ENCODE measurements at places on chromosomes 1 and 21.
A peak's percentile ranks its signal among the peaks of the same experiment; 100 is the strongest.

- DNase-seq, result no peak
Measured at GRCh38 chr1:21028520-21029145, 148.1 kb downstream of the EIF4G3 start.

DNA sequence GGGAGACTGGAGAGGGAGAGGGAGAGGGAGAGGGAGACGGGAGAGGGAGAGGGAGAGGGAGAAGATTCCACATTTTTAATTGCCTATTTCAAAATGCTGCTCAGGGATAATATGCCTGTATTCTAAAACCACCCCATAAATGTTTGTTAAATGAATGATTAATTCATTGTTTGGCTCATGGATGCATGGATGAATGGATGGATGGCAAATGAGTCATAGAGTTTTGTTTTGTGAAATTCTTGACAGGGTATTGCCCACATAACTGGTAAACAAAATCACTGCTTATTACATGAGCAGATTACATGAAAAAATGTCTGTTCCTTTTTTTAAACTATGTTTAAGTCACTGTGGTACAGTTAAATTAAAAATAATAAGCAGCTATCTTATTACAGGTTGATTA, 220.4 kb downstream of the ZP4 start:
- DNase-seq, result no peak

DNA sequence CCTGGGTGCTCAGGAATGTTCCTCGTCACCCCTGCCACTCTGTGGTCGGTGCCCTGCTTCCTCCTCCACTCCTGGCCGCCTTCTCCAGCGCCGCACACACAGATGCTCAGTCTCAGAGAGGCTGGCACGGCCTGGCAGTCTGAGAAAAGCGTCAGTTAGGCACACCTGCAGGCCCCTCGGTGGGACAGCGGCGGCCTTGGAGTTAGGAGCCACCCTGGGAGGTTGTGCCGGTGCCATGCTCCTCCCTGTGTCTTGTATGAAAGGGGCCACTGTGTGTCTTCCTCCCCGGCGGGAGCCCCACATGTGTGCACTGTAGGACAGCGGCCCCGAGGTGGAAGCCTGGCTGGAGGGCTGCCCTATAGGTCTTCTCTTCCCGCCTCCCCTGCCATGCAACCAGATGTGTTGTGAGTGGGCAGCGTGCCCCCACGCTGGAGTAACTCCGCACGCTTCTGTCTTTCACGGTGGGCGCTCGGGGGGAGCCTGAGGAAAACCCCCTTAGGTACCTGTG, 145.2 kb downstream of the PGBD5 start:
- no peak for DNase-seq

DNA sequence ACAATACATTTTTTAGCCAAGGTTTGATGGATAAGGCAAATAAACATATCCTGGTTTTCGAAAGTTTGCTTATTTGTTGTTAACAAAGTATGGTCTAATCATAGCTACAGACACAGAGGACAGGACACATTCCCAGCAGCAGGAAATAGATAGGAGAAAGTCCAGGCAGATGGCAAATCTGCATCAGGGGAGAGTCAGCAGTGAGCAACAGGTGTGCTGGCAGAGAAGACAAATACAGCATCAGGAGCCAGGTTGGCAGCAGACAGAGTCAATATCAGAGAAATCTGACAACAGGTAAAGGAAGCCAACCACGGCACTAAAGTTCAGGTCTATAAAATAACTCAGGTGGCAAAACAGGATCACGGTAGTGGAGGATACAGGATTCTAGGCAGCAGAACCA, 210.7 kb upstream of the PTBP2 start:
- no peak for DNase-seq

DNA sequence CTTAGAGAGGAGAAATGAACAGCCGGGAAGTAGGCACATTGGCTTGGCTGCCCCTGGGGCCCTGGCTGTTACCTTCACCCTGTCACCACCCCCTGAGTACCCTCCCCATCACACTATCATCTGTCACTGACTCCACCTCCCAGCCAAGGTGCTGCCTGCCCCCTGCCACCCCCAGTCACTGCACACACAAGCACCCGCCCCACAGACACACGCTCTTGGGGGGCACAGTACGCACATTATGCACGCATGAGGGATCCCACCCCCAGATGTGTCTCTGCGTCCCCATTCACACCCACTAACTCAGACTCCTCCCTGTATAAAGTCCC, 223.3 kb downstream of the PTPRU start:
- DNase-seq, result no peak

- DNase-seq, result no peak
Measured at GRCh38 chr1:230169454-230170152, 102.6 kb downstream of the GALNT2 start.

DNA sequence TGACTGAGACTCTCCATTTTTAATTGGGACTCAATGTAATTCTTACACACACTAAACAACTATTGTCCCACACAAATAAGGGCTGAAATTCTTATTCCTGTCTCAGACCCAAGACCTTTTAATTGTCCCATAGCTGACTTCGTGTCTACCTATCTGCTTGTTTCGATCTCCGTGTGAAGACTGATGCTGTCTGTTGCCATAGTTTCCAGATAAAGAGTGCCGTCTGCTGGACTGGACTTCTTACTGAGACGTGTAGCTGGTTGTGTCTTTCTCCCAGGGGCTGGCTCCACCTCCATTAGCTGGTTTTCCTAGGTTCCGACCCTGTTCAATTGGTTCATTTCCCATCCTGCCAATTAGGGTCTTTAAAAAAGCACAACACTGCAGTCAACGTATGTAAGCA, 235.3 kb upstream of the PLXNA2 start:
- peak; percentile 25 for DNase-seq

GRCh38 chr1:155320661-155321617, at the start of gene RUSC1:
TSS of gene RUSC1 (plus strand) at chr1:155320894. CDS start at chr1:155321774, 880 bp downstream.
- DNase-seq, result peak; percentile 70

GRCh38 chr1:73517603-73518191, 680.3 kb downstream of the LRRIQ3 start:
- DNase-seq, result peak; percentile 53

- DNase-seq, result no peak
Measured at GRCh38 chr1:20964540-20965484, 177.7 kb upstream of the HP1BP3 start.

- DNase-seq, result peak; percentile 17
Measured at GRCh38 chr1:37031429-37031828, 2.9 kb downstream of the GRIK3 start.

- no peak for DNase-seq
Measured at GRCh38 chr1:228868731-228869024, 133.4 kb downstream of the RHOU start.

DNA sequence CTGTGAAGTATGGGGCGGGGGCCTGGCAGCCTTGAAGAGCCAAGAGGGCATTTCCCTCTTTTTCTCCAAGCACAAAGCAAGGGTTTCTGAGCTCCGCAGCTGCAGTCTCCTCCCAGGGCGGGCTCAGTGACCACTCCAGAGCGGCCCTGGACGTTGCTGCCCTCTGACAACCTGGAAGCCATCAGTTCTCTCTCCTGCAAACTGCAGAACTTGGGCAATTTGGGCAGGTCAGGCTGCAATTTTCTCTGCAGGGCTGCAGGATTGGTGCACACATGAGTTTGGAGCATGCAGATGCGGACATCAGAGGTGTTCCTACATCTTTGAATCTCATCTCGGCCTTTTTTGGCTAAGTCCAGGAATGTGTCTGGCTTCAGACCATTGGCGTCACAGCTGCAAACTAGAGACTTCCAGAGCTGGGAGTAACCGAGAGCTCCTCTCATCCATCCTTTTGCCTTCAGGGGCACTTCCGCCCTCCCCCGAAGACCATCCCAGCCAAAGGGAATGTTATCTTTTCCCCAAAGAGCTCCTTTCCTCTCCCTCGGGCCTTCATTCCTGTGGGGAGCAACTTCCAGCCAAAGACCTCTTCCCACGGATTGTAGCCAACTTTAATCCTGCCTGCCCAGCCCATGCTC, 139.6 kb upstream of the WNT4 start:
- no peak for DNase-seq

DNA sequence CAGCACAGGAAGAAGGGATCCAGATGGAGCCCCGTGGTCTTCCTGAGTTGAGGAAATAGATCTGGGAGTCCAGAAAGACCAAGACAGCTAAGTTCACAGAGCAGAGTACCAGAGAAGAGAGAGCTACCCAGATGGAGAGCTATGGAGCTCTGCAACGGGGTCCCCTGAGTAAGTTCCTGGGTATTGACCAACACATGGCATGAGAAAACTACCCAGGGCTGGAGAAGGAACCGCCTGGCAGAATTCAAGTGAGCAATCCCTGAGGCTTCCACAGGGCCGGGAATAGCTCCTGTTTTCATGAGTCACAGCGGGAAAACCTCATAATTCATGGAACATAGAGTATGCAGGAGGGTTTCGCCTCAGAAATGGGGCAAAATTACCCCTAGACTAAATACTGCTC, 19.7 kb downstream of the STPG1 start:
- no peak for DNase-seq

GRCh38 chr1:89832496-89833127, 11.8 kb downstream of the LRRC8D start:
- no peak for DNase-seq

- DNase-seq, result peak; percentile 65
Measured at GRCh38 chr1:155977690-155978324, 540 bp downstream of the ARHGEF2 start.

- DNase-seq, result no peak
Measured at GRCh38 chr1:61337441-61337951, 255.1 kb downstream of the NFIA start.

- no peak for DNase-seq
Measured at GRCh38 chr1:42690477-42691156, 8.4 kb downstream of the YBX1 start.

DNA sequence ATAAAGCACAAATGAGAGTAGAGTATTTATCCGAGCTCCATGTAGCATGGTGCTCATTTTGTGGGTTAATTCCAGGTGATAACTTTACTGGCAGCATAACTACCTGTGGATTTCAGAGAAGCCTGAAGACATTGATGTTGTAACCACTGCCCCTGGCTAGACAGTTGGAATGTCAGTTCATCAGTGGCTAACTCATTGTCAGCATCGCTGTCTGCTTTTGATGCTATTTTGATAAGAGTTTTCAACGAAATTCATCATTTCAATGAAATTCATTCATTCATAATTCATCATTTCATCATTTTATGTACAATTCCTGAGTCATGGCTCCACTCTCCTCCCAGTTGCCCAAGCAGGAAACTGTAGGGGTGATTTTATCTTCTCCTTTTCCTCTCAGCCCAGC, 34.4 kb downstream of the HSD3B1 start:
- no peak for DNase-seq

- no peak for DNase-seq
Measured at GRCh38 chr1:186188004-186188539, 187.0 kb downstream of the TPR start.

GRCh38 chr1:5376538-5377247, 615.5 kb downstream of the NPHP4 start:
- no peak for DNase-seq

DNA sequence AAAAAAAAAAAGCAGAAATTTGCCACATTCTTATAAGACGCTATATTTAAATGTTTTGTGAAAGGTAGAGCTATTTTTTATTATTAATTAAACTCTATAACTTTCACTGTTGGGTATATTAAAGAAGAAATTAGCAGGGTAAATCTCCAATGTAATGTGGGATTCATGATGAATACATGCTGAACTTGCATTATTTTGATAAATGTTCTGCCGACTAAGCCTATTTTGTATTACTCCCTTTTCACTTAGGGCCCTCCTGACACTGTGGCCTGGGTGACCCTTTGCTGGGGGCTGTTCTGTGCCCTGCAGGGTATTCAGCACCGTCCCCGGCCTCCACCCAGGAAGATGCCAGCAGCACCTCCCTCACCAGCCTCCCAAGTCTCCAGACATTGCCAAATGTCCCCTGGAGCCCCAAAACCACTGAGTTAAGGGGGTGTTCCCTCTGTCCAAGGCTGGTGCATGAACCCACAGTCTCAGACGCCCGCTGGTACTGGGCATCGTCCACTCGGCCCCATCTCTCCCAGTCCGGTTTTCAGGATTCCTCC, 22.5 kb downstream of the RSPH1 start:
- DNase-seq, result no peak

DNA sequence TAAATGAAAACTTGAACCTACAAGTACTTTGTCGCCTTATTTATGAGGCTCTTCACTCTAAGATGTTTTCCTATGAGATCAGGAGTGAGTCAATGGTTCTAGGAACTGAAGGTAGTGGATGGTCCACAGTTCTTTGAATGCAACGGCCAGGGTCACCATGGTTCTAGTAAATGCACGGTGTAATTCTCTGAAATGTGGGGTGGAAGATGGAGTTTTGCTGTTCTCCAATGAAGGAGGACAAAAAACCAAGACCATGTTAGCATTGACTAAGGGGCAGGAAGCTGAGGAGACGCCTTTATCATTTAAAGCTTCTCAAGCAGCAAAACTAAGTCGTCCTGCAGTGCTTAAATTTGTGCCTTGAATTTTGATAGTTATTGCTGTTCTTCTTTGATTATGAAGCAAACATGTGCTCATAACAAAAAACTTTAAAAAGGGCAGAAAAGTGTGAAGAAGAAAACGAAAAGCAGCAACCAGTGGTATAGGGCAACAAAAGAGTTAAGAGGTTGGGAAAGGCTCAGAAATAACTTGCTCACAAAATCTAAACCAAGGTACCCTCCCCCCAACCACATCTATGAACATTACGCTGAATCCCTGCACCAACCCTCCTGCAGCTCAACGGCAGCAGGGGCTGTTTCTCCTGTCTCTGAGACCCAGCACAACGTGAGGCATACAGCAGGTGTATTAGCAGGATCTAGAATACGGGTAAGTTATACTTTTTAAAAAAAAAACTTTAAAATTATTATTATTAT, 85.0 kb downstream of the MRPL37 start:
- no peak for DNase-seq

DNA sequence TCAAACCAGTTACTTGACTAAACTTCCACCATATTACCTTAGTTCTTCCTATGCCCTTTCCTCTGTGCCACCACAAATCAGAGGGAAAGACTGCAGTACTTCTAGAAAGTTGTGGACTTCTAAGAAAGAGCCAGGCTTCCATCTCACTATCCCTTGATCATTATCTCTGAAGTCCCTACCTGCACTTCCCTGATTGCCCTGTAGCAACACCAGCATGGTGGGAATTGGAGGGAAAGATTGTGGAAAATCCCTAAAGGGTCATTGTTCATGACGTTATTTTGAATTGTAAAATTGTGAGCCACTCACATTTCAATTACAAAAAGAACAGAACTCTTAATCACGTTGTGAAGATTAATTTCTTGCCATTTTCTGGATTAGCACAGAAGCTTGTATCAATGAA, 23.4 kb upstream of the KIAA1614 start:
- DNase-seq, result no peak
